ENCODE measurements at places on chromosomes 4 and X. TPM values are rescaled to one million over a fixed set of nuclear protein-coding genes. Genes with fewer than 3 reads are reported as not detected.

Gene WDR45
- total RNA-seq: 58.7 TPM

Gene IL9R
- total RNA-seq: 67.2 TPM

DNA sequence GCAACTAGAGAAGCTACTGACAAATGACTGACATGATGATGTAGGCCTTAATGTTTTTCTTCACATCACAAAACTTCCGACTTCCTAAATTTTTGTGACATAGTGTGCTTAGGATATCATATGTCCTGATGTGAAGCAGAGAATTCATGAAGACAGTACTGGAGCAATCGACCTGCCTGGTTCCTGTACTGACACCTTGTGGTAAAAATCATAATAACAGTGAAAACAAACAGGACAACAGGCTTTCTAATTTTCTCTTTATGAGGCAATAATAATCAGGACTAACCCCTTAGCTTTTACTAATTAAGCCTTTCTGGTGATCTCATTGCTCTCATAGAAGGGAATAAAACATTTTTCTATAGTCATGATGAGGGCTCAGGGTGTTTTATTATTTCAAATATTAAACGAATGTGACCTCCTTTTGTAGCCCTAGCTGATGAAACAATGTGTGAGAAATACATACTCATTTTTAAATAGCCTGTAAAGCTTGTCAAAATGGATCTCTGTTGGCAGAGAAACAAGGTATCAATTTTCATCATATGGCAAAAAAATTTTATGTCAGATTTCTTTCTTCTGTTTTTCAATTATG lies 158.4 kb downstream of the TENT5D start:
- DNase-seq: no peak
- H3K4me3 ChIP-seq: no peak overlapping the region
- no peaks in the 10 kb centered on the region for H3K36me3 ChIP-seq
- H3K27ac ChIP-seq: no peak overlapping the region
- H3K4me1 ChIP-seq: no peaks in the 10 kb centered on the region
- H3K27me3 ChIP-seq: no peaks in the 10 kb centered on the region

DNA sequence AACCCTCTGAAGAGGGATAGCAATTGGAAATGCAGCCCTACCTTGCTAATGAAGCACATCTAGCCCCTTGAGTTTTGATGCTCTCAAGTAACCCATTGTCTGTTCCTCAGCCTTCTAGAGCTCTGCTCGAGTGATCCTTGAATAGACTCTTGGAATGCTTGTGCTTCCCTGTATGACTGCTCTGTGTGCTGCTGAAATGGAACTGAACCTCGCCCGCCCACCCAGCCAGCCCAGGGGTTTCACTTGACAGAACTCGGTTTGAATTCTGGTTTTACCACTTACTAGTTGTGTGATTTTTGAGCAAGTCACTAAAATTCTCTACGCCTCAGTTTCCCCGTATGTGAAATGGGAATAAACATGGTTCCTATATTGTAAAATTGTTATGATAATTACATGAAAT lies 77.1 kb downstream of the MID2 start:
- H3K4me1 ChIP-seq: no peaks in the 10 kb centered on the region
- no peak overlapping the region for H3K27ac ChIP-seq
- H3K27me3 ChIP-seq: no peaks in the 10 kb centered on the region
- H3K4me3 ChIP-seq: no peak overlapping the region

- H3K4me3 ChIP-seq: no peak overlapping the region
- H3K27me3 ChIP-seq: no peaks in the 10 kb centered on the region
- peak overlapping the region; percentile 58 for H3K27ac ChIP-seq
- peak; percentile 39 for DNase-seq
- peaks cover 39% of the 10 kb centered on the region for H3K4me1 ChIP-seq
Observed at GRCh38 chrX:45824471-45824870, 623.8 kb upstream of the DIPK2B start.

- H3K4me3 ChIP-seq: no peak overlapping the region
- H3K4me1 ChIP-seq: no peaks in the 10 kb centered on the region
- no peak for DNase-seq
- H3K36me3 ChIP-seq: no peaks in the 10 kb centered on the region
- no peak overlapping the region for H3K27ac ChIP-seq
Observed at GRCh38 chr4:27836523-27836922, 975.9 kb downstream of the STIM2 start.

GRCh38 chr4:121100093-121100775 lies 27.9 kb upstream of the NDNF start:
- H3K36me3 ChIP-seq: no peaks in the 10 kb centered on the region
- H3K27me3 ChIP-seq: peaks cover 6% of the 10 kb centered on the region
- DNase-seq: no peak
- no peak overlapping the region for H3K27ac ChIP-seq

GRCh38 chr4:88610771-88611170 lies 18.5 kb downstream of the HERC3 start:
- H3K27me3 ChIP-seq: no peaks in the 10 kb centered on the region
- peaks cover 64% of the 10 kb centered on the region for H3K4me1 ChIP-seq
- peaks cover 52% of the 10 kb centered on the region for H3K36me3 ChIP-seq
- no peak for DNase-seq

DNA sequence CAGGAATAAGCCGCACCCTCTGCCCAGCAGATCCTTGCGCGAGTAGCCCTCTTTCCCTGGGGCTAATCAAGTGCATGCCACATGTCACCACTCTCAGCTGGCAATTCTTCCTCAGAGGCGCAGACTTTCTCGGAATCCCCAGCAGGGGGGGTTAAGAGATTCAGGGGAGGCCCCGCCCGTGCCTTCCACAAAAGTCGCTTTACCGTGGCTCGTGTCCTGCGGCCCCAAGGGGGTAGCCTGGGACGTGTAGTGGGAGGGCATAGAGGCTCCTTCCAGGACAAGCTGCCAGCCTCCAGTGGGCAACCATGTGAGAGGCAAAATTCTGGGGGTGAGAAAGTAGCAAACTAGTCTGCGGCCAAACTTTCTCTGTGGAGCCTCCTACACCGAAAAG lies 652 bp downstream of the SRPX start:
- H3K4me1 ChIP-seq: peaks cover 4% of the 10 kb centered on the region
- no peaks in the 10 kb centered on the region for H3K36me3 ChIP-seq
- peak; percentile 24 for DNase-seq
- no peak overlapping the region for H3K27ac ChIP-seq
- H3K27me3 ChIP-seq: peaks cover 40% of the 10 kb centered on the region

Gene PNMA5
- 0.23 TPM for total RNA-seq

- DNase-seq: peak; percentile 66
- H3K27me3 ChIP-seq: no peaks in the 10 kb centered on the region
- peak overlapping the region; percentile 50 for H3K27ac ChIP-seq
- H3K4me1 ChIP-seq: peaks cover 22% of the 10 kb centered on the region
- peak overlapping the region; percentile 91 for H3K4me3 ChIP-seq
Observed at GRCh38 chrX:74293343-74293946, 10.5 kb upstream of the ZCCHC13 start.

Gene ZFP92
- 1.9 TPM for total RNA-seq

- peaks cover 33% of the 10 kb centered on the region for H3K4me1 ChIP-seq
- H3K27me3 ChIP-seq: no peaks in the 10 kb centered on the region
- H3K36me3 ChIP-seq: peaks cover 5% of the 10 kb centered on the region
- peak within 1 kb of the TSS; percentile 83 for H3K4me3 ChIP-seq
- peak within 1 kb of the TSS; percentile 73 for H3K27ac ChIP-seq
Observed at GRCh38 chrX:56729152-56729850, at the start of gene NBDY. NBDY (plus strand) TSS chrX:56729243; CDS start chrX:56729354, 111 bp downstream.

- no peaks in the 10 kb centered on the region for H3K4me1 ChIP-seq
- no peaks in the 10 kb centered on the region for H3K36me3 ChIP-seq
- DNase-seq: no peak
- H3K4me3 ChIP-seq: no peak overlapping the region
Observed at GRCh38 chr4:7266525-7267292, 74.4 kb downstream of the SORCS2 start.

DNA sequence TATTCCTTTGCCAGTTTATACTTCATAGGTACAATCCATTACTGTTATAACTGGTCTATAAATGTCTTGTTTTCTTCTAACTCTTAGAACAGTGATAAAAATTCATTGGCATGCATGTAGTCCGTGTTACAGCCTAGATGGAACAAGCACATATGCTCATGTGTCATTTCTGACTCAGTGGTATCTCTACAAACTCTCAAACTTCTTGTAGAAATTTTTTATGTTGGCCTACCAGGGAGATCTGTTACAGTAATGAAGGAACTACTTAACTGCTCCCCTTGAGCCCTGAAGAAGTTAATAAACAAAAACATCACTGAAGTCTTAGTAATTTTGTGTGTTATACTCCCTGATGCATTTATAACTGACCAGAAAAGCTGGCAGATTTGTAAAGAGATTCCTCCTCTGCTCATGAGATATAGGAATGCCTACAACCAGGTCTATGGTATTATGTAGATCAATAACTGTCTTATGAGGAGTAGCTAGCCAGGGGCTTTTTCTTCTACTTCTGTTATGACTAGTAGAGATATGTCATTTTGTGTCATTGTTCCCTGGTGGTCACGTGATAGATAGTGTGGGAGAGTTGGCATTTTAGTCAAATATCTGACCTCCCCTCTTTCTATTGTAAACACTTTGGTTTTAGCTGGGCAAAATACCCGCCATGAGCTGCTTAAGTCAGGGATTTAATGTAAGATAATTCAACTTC lies 53.7 kb upstream of the FAAH2 start:
- peaks cover 6% of the 10 kb centered on the region for H3K4me1 ChIP-seq
- DNase-seq: no peak
- H3K36me3 ChIP-seq: no peaks in the 10 kb centered on the region
- no peak overlapping the region for H3K27ac ChIP-seq
- H3K27me3 ChIP-seq: no peaks in the 10 kb centered on the region

DNA sequence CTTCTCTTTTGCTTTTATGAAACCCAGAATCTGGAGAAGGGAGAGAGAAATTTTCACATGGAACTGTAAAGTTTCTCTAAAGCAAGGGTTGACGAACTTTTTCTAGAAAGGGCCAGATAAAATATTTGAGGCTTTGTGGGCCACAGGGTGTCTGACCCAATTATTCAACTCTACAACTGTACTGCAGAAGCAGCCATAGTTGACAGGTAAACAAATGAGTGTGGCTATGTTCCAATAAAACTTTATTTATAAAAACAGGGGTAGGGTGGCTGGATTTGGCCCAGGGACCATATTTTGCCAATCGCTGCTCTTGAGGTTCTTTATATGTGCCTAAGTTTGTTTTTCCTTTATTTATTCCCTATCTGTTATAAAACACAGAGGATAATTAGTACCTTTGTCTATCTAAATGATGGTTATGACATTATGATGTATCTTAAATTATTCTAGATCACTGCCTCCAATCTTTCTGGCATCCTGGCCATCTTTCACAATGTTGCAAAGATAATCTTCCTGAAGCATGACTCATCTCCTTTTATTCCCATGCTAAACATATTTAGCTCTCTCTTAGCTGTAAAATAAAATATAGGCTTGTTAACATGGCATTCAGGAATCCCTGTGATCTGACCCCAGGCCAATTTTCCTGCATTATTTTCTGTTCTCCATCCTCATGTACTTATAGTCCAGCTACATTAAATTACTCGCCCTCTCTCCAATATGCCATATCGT lies 106.8 kb upstream of the CBLL2 start:
- H3K27ac ChIP-seq: no peak overlapping the region
- no peak for DNase-seq
- H3K36me3 ChIP-seq: no peaks in the 10 kb centered on the region
- no peaks in the 10 kb centered on the region for H3K4me1 ChIP-seq
- no peak overlapping the region for H3K4me3 ChIP-seq

Gene MYOZ2
- not detected for total RNA-seq

DNA sequence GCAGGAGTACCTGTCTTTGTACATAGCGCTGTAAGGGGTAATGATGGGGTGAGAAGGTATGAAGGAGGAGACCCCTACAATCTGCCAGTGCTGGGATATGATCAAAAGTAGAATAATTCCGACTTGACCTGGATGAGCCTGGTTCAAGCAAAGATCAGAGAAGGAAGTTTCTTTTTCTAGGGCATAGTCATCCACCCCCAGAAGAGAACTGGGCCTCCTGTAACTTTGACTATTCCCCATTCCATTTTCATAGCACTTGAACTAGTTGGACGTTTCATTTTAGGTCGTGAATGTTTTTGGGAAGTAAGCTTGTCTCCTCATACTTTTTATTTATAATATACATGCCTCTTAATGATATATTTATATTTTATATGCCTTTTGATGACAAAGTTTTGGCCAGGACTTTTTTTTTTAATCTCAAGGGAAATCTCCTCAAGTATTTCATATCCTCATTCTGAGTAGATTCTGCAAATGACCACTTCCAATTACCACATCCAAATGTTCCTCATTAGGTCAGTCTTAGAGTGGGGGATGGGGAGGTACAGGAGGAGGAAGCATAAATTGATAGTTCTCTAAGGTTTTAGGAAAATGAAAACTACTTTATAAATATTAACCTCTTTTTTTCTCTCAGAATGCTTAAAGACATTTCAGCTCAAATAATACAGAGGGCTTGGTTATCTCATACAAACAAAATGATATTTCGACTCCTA lies 3.5 kb downstream of the CXorf58 start:
- H3K4me3 ChIP-seq: no peak overlapping the region
- H3K27me3 ChIP-seq: no peaks in the 10 kb centered on the region
- peaks cover 14% of the 10 kb centered on the region for H3K4me1 ChIP-seq
- no peak overlapping the region for H3K27ac ChIP-seq

GRCh38 chr4:183164963-183165362 lies 65.9 kb downstream of the WWC2 start:
- no peak for DNase-seq
- H3K4me1 ChIP-seq: no peaks in the 10 kb centered on the region
- no peak overlapping the region for H3K27ac ChIP-seq
- no peaks in the 10 kb centered on the region for H3K36me3 ChIP-seq
- no peak overlapping the region for H3K4me3 ChIP-seq

Gene TRIM61
- 1.0 TPM for total RNA-seq

GRCh38 chr4:183390374-183390773 lies 54.1 kb upstream of the CDKN2AIP start:
- H3K36me3 ChIP-seq: no peaks in the 10 kb centered on the region
- peaks cover 5% of the 10 kb centered on the region for H3K4me1 ChIP-seq
- no peak for DNase-seq
- H3K4me3 ChIP-seq: no peak overlapping the region
- peaks cover 13% of the 10 kb centered on the region for H3K27me3 ChIP-seq

Gene FOXR2
- total RNA-seq: not detected

GRCh38 chrX:132393485-132393884 lies 95.4 kb downstream of the MBNL3 start:
- no peak for DNase-seq
- no peaks in the 10 kb centered on the region for H3K27me3 ChIP-seq
- no peaks in the 10 kb centered on the region for H3K4me1 ChIP-seq
- no peaks in the 10 kb centered on the region for H3K36me3 ChIP-seq
- no peak overlapping the region for H3K4me3 ChIP-seq
- no peak overlapping the region for H3K27ac ChIP-seq

Gene CLCN4
- total RNA-seq: not detected

Gene FGFBP1
- total RNA-seq: not detected

- no peak overlapping the region for H3K4me3 ChIP-seq
- no peaks in the 10 kb centered on the region for H3K36me3 ChIP-seq
Observed at GRCh38 chr4:156788782-156789181, 182.8 kb downstream of the PDGFC start.
